Stimulated activated CD4-positive, alpha-beta T cell treated with anti-CD3 and anti-CD28 coated beads, Interleukin-1b, Interleukin-23, amount 100 ng/mL, for 1 hour (primary cell): ENCODE measurements at places on chromosomes 13 and 19.

GRCh38 chr19:3096267-3096901 lies 2.2 kb downstream of the GNA11 start:
- no peak for DNase-seq

GRCh38 chr19:45179072-45179891 lies 698 bp downstream of the BLOC1S3 start:
- no peak for DNase-seq

- DNase-seq, result no peak
Observed at GRCh38 chr13:95503662-95504061, 48.9 kb upstream of the CLDN10 start.

GRCh38 chr13:69458013-69458412 lies 649.6 kb upstream of the ATXN8OS start:
- DNase-seq, result no peak

DNA sequence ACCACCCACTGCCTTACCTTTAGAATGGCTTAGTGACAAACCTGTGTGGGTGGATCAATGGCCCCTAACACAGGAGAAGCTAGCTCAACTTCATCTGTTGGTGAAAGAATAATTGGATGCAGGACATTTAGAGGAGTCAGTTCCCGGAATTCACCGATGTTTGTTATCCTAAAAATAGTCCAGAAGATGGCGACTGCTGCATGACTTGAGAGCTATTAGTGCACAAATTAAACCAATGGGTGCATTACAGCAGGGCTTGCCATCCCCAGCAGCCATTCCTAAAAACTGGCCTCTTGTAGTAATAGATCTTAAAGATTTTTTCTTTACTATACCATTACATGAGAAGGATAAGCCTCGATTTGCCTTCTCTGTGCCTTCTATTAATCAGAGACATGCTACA lies 46.8 kb upstream of the ZNF726 start:
- no peak for DNase-seq

- no peak for DNase-seq
Observed at GRCh38 chr13:48163061-48163460, 68.2 kb upstream of the MED4 start.

DNA sequence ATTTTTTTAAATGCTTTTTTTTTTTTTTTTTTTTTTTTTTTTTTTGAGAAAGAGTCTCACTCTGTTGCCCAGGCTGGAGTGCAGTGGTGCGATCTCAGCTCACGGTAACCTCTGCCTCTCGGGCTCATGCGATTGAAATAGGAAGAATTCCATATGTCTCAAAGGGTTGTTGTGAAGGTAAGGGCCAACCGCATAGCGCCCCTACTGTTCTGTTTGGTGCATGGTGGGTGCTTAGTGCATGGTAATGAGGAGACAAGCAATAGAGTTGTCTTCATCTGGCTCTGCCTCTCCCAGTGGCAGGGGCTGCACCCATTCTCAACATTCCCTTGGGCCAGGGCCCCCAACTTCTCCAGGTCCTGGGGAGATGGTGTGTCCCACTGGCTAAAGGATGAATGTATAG lies 68.7 kb downstream of the RASL11A start:
- no peak for DNase-seq

GRCh38 chr13:49371943-49372613 lies 71.8 kb downstream of the CAB39L start:
- DNase-seq, result no peak

DNA sequence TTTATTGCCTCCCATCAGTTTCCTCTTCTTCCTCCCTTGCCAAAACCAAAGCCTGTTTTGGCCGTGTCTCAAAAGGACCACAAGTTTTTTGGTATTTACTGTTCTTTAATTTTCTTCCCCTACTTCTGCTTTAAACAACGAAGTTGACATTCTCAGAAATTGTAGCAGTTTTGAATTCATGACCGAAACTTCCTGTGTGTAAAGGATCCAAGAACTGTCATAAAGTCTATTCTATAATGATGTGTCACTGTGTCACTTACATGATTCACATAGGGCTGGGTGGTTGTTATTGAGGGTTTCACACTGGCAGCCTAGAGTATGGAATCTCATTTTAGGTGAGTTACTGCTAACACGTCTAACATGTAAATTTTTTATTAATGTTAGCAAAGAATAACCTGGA lies 741.0 kb upstream of the KLHL1 start:
- DNase-seq, result no peak

DNA sequence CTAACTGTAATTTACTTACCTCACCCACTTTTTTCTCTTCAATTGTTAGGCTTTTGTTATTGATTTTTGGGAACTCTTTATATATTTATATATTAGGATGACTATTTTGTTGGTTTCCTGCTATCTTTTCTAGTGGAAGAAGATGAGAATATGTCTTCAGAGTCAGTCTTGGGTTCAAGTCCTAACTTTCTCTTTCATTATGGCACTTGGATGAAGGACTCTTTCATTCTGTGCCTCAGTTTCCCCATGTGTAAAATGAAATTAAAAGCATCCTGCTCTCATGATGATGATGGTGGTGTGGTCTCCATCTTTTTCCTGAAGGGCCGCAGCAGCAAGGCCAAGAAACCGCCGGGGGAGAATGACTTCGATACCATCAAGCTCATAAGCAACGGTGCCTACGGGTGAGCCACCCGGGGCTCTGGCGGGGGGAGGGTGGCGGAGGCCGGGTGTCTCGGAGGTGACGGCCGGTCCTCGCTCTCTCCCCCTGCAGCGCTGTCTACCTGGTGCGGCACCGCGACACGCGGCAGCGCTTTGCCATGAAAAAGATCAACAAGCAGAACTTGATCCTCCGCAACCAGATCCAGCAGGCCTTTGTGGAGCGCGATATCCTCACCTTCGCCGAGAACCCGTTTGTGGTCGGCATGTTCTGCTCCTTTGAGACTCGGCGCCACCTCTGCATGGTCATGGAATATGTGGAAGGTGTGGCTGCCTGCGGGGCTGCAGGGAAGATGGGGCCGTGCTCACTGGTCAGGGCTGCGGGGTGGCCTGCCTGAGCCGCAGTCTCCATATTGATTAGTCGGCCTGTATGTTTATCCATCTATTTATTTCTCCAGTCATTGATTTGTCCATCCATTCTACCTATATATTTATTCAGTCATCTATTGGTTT lies 20.0 kb downstream of the MAST1 start:
- DNase-seq, result no peak

DNA sequence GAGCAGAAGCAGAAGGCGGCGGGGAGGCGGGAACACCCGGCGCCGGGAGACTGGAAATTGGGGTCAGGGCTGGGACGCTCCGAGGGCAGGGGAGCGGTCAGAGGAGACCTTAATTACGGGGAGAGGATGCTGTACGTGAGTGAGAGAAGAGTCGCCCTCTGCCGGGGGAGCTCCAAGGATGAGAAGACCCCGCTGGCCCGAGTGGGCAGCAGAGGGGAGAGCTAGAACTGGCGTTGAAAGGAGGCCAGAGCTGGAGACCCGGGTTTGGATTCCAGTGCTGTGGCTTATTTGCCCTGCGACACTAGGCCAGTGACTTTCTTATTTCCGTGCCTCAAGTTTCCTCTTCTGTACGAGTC lies 536 bp downstream of the FAM32A start:
- no peak for DNase-seq

DNA sequence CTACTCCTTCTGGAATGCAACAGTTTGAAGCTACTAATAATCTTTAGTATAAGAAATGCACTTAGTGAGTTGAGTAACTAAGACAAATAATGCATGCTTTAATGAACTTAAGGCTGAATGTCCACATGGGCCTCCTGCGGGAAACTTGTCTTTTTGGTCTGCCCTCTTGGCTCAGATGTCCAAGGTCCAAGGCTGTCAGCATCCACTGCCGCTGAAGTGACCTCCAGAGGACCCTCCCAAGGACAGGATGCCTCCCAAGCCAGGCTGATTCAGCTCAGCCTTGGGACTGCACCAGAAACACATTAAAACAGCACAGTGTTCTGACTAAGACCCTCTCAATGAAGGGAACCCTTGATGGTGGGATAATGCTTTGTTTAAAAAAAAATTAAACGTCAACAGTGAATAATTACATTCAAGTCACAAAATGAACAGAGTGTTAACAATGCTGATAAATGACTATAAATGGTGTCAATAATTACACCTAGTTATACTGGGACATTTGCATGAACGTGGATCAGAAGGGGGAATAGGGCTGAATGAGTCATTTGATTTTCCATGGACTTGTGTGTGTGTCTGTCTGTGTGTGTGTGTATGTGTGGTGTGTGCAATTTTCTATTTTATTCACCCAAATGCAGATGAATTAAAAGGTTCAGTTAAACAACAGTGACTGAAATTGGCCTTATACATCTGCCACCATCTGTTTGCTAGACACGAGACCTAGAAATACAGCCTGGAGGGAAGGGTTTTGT lies 150.5 kb downstream of the COL4A1 start:
- DNase-seq, result no peak

- no peak for DNase-seq
Observed at GRCh38 chr13:79282976-79283375, 123.1 kb downstream of the RBM26 start.

- DNase-seq, result no peak
Observed at GRCh38 chr13:23609874-23610576, 39.8 kb downstream of the TNFRSF19 start.

DNA sequence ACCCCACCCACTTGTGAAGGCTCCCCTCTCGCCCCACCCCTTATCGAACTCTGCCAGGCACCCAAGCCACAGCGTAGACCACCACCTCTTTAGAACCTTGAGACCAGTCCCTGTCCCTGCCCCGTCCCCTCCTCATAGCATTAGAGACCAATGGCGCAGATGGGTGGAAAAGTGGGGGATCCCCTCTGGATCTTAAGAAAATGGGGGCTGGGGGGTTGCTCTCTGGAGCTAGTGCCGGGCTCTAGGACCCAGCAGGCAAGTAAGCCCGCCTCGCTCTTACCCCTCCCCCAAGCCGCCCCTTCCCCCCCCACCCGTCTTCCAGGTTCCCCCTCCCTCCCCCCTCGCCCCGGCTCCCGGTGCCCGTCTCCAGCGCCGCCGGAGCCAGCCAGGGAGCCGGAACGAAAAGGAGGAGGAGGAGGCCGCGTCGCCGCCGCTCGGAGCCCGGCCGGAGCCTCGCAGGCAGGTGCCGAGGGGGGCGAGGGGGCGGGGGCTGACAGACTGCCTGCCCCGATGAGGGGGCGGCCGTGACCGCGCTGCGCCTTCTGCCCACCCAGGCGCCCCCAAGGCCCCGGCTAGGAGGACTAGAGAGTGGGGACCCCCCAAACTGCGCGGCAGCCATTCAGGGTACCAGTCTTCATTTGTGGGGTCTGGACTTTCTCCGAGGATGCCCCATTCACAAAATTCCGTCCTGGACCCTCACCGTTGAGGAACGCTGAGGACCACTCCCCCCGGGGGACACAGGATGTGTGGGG lies at the start of gene SPRED3:
Gene SPRED3 (plus strand): TSS at position 349 of the 752 bp plus-strand sequence. CDS start 1,606 bp downstream, outside the sequence.
- no peak for DNase-seq

DNA sequence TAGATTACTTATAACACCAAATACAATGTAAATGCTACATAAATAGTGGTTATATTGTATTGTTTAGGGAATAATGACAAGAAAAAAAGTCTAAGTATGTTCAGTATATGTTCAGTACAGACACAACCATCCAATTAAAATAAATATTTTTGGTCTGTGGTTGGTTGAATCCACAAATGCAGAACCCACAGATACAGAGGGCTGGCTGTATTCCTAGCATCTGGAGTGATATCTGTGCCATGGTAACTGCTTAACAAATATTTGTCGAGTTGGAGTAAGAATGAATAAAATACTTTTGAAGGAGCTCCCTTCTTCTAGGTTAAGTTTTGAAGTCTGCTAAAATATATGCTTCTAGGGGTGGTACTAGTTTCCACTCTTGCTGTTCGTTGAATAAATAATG lies 241.0 kb downstream of the KLF5 start:
- no peak for DNase-seq

DNA sequence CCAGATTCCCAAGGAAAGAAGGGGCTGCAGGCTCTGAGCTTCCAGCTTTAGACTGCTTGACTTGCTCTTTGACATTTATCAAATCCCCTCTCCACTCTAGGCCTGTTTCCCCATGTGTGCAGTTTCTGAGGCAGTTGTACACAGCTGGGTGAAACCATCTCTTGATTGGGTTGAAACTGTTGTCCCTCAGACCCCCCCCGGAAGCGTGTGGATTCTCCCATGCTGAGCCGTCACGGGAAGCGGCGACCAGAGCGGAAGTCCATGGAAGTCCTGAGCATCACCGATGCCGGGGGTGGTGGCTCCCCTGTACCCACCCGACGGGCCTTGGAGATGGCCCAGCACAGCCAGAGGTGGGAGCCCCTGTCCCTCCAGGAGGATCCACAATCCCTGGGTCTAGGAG lies 19.7 kb downstream of the BRSK1 start:
- no peak for DNase-seq

DNA sequence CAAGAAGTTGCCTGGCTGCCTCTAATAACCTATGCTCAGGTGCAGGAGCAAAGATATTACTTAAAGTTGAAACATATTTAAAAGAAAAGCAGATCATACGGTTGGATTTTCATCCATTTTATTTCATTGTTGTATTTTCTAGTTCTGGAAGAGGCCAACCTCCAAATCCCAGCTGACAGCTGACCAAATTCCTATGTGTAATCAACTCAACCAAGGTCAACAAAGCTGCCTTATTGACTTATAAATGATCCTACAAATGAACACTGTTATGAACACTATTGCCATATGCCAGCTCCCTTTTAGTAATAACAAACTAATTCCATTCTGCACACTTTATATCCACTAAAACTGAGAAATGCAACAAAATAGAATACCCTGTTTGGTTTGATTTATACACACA lies 1537.4 kb downstream of the SLITRK1 start:
- DNase-seq, result no peak

DNA sequence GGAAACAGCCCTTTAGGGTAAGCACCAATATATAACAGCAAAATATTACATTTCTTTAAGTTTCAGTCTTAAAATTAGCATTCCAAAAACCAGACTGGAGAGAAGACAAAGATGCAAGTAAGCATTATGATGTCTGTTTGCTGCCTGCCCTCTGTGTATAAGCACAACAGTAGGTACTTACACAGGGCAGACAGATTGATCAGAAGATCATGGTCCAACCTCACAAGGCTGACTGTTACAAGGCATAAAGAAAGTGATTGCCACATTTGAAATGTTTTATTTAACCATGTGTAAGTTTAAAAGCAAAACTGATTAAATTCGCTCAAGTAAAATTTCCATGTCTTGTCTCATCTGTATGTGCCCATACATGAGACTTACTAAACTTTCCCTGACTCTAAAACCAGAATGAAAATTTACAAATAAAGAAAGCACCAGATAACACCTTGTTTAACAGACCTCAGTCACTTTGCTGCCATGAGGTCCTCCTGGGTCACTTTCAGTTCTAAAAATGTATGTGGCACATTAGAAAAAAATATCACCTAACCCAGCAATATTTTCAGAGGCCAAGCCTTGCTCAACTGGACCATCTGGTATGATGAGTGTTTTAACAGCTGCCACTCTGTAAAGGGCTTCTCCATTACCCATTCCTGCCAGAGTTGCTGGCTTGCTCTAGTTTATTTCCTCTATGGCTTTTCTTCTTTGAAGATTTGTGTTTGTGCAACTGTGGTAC lies 297.0 kb downstream of the RBM26 start:
- DNase-seq, result no peak

- no peak for DNase-seq
Observed at GRCh38 chr19:8355631-8356402, 8.1 kb upstream of the ANGPTL4 start.

- no peak for DNase-seq
Observed at GRCh38 chr13:38348861-38349389, 726 bp upstream of the UFM1 start.

- no peak for DNase-seq
Observed at GRCh38 chr19:52296400-52296772, 583 bp upstream of the ZNF480 start.

GRCh38 chr13:34107806-34108205 lies 289.9 kb downstream of the RFC3 start:
- no peak for DNase-seq
